ENCODE measurements at places on chromosomes 4 and X. TPM values are rescaled to one million over a fixed set of nuclear protein-coding genes. Genes with fewer than 3 reads are reported as not detected.

DNA sequence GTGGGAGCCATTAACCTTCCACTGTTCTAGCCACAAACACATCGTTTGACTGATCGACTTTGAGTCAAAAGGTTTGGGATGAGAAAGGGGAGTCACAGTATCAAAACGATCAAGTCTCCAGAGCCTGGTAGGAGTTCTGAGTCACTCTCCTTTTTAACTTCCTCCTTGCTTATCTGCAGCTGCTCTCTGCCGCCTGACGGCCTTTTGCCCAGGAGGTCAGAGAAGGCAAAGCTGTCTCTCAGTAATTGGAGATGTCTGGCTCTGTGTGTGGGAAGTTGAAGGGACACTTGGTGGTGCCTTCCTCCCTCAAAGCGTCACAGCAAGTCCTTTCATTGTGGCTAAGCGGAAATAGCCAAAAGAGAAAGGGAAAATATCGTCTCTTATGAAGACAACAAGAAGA is 63.1 kb downstream of the ANOS1 start:
- H3K4me3 ChIP-seq: no peak overlapping the region
- no peaks in the 10 kb centered on the region for H3K27me3 ChIP-seq
- DNase-seq: no peak
- H3K36me3 ChIP-seq: no peaks in the 10 kb centered on the region

Gene FHDC1
- 1.7 TPM for total RNA-seq

DNA sequence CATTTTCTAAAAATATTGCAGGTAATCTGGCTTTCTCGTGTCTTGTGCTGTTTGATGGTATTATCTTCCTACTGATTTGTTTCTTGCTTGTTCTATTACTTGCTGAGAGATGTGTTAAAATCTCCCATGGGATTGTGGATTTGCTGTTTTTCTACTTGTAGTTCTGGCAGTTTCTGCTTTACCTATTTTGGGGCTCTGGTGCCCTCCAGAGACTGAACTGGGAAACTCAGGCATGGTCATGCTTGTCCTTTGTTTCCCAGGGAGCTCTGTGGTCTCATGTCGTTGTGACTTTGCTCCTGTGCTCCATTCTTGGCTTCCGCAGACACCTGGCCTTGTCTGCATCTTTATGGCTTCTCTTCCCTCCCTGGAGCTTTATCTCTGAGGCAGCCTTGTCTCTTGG is 39.5 kb downstream of the NSD2 start:
- H3K36me3 ChIP-seq: peaks cover 2% of the 10 kb centered on the region
- H3K27me3 ChIP-seq: no peaks in the 10 kb centered on the region
- peaks cover 5% of the 10 kb centered on the region for H3K4me1 ChIP-seq

Gene CXXC4
- total RNA-seq: 10.6 TPM

Gene BANK1
- total RNA-seq: 2.0 TPM

GRCh38 chr4:123317211-123317610 is 79.4 kb upstream of the SPRY1 start:
- no peaks in the 10 kb centered on the region for H3K27me3 ChIP-seq
- H3K4me3 ChIP-seq: no peak overlapping the region
- H3K4me1 ChIP-seq: no peaks in the 10 kb centered on the region
- H3K27ac ChIP-seq: no peak overlapping the region

- no peaks in the 10 kb centered on the region for H3K27me3 ChIP-seq
- no peaks in the 10 kb centered on the region for H3K4me1 ChIP-seq
Observed at GRCh38 chrX:123013141-123013540, 170.9 kb upstream of the GRIA3 start.

DNA sequence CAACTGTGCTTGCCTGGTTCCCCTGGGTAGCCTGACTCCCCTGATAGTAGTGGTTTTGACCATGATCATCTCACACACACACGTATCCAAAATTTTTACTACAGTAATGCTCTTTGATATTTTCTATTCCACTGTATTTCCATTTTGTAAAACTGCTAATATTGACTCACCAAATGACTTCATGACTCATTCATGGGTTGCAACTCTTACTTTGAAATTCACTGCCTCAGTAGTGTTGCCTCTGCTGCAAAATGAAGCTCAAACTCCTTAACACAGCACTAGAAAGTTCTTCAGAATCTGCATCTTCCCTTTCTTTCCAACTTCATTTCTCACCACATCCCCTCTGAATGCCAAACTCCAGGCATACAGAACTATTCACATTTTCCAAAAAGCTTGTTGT is 20.3 kb downstream of the QRFPR start:
- H3K27me3 ChIP-seq: no peaks in the 10 kb centered on the region
- DNase-seq: no peak
- no peaks in the 10 kb centered on the region for H3K4me1 ChIP-seq

GRCh38 chr4:67539830-67540229 is 5.5 kb downstream of the CENPC start:
- H3K4me1 ChIP-seq: peaks cover 3% of the 10 kb centered on the region
- H3K27me3 ChIP-seq: no peaks in the 10 kb centered on the region
- H3K4me3 ChIP-seq: no peak overlapping the region
- no peak overlapping the region for H3K27ac ChIP-seq
- no peak for DNase-seq
- peaks cover 31% of the 10 kb centered on the region for H3K36me3 ChIP-seq

- H3K27ac ChIP-seq: peak overlapping the region; percentile 78
- no peaks in the 10 kb centered on the region for H3K4me1 ChIP-seq
- no peak overlapping the region for H3K4me3 ChIP-seq
- no peaks in the 10 kb centered on the region for H3K27me3 ChIP-seq
- no peaks in the 10 kb centered on the region for H3K36me3 ChIP-seq
Observed at GRCh38 chr4:32499171-32499570, 1779.0 kb downstream of the PCDH7 start.

GRCh38 chrX:123303429-123303828 is 119.4 kb downstream of the GRIA3 start:
- no peak overlapping the region for H3K4me3 ChIP-seq
- no peaks in the 10 kb centered on the region for H3K4me1 ChIP-seq
- no peaks in the 10 kb centered on the region for H3K27me3 ChIP-seq
- DNase-seq: no peak

DNA sequence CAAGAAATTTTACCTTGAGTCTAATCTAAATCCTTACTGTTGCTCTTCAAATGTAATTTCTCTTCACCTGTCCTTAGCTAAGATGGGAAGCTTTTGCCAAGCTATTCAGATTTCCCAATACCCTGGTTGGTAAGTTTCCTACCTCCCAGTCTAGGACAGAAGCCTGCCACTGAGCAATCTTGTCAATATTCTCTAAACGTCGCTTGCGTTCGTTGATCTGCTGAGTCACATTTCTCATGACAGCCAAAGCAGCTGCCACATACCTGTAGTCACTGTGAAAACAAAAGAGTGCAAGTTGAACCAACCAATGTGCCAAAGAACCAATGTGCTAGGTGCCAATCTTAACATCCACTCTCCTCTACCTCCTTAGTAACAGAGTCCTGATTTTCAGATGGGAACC is 111.1 kb downstream of the ARHGEF9 start:
- H3K36me3 ChIP-seq: no peaks in the 10 kb centered on the region
- H3K4me1 ChIP-seq: no peaks in the 10 kb centered on the region
- no peak for DNase-seq

Gene TRO
- total RNA-seq: 83.9 TPM

DNA sequence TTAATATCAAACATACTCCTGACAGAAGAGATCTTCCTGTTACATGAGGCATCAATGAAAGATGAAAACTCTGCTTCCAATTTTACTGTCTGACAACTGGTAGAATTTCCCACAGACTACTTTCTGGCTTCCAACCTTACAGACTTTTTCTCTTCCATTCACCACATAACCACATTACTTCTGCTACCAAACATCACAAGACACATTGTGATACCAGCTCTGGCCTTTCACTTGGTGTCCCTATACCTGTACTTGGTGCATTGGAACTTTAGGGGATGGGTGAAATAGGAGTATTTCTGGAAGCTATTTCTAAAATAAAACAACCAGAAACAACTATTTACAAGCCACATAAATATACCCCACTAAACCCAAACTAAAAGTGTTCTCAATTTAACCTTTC is 20.5 kb downstream of the AMTN start:
- H3K4me1 ChIP-seq: no peaks in the 10 kb centered on the region
- H3K27ac ChIP-seq: no peak overlapping the region
- H3K4me3 ChIP-seq: no peak overlapping the region
- no peaks in the 10 kb centered on the region for H3K27me3 ChIP-seq
- no peak for DNase-seq
- H3K36me3 ChIP-seq: no peaks in the 10 kb centered on the region

DNA sequence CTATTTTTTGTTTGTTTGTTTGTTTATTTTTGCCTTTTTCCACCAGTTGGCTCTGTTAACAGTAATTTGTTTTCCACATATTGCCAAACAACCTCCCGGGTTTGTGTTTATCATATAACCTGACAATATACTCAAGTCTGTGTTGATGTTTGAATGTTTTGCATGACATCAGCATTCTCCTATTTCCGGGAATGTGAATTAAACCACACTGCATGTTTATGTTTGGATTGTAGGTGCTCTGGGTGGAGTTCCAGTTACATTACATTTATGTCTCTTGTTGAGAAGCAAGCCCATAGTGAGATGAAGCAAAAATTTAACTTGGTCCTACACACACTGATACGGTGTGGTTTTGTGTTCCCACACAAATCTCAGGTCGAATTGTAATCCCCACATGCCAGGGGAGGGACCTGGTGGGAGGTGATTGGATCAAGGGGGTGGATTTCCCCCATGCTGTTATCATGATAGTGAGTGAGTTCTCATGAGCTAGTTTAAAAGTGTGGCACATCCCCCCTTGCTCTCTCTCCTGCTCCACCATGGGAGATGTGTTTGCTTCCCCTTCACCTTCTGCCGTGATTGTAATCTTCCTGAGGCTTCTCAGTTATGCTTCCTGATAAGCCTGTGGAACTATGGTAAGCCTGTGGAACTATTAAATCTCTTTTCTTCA is 54.4 kb upstream of the CLNK start:
- peak; percentile 37 for DNase-seq
- H3K4me1 ChIP-seq: peaks cover 22% of the 10 kb centered on the region
- H3K36me3 ChIP-seq: no peaks in the 10 kb centered on the region

DNA sequence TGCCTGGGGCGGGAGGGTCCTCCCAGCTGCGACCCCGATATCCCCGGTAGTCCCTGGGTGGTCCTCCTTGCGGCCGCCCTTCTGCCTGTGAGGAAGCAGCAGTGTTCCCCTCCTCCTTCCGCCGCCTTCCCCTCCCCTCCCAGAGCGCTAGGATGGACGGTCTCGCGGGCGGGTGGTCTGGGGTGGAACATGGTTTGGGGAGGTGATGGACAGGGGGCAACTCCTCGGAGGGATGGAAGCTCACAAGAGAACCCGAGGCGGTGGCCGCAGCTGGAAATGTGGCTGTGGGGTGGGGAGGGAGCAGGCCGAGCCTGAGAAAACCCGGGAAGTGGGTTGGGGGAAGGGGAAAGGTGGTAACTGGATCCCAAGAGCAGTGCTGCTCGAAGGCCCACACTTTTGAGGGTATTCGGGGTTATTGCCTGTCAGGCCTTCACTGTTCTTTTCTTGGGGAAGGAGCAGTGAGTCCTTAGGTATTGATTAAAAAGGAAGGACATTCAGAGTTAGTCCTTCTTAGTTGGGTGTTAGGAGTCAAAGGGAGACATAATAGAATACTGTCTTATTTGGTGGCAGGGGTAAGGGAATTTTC is 581 bp downstream of the UBE2K start:
- H3K4me1 ChIP-seq: peaks cover 6% of the 10 kb centered on the region
- no peaks in the 10 kb centered on the region for H3K27me3 ChIP-seq
- peak; percentile 17 for DNase-seq
- peak overlapping the region; percentile 96 for H3K4me3 ChIP-seq

Gene CLCN4
- 7.2 TPM for total RNA-seq

DNA sequence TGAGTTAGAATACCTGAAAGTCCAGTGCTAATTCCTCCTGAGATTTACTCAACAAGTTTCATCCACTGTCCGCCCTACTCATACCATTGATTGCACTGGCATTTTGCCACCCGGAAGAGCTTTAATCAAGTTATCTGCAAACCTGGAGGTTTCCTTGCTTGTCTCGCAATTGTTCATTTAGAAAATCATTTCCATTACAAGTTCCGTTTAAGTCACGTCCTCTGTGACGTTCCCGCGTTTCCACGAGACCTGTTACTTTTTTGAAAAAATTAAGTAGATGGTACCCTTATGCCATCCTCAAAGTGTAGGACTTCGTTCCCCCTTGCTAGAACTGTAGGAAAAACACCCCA is 761 bp upstream of the FRYL start:
- peak overlapping the region; percentile 77 for H3K27ac ChIP-seq
- H3K4me3 ChIP-seq: peak overlapping the region; percentile 81
- H3K4me1 ChIP-seq: peaks cover 14% of the 10 kb centered on the region
- peak; percentile 42 for DNase-seq
- no peaks in the 10 kb centered on the region for H3K36me3 ChIP-seq

GRCh38 chr4:128290526-128290925 is 2.9 kb upstream of the PGRMC2 start:
- no peak overlapping the region for H3K27ac ChIP-seq
- no peaks in the 10 kb centered on the region for H3K27me3 ChIP-seq
- no peak overlapping the region for H3K4me3 ChIP-seq
- H3K4me1 ChIP-seq: peaks cover 4% of the 10 kb centered on the region
- no peak for DNase-seq

Gene IL9R
- total RNA-seq: 0.14 TPM

DNA sequence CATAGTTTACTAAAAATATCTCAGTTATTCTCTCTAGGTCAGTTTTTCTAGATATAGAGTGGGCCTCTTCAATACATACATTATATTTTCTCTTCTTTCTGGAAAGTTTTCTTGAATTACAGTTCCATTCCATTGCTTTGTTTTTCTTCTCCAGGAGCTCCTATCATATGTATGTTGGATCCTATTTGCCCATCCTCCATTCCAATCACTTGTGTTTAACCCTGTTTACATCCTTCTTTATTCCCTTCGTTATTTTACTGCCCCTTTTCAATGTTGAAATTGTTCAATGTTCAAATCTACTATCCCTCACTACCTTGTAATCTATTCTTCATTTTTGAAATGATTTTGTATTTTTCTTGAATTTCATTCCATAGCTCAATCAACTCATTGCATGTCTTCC is 97.4 kb downstream of the IRF2 start:
- H3K36me3 ChIP-seq: no peaks in the 10 kb centered on the region
- DNase-seq: no peak
- H3K4me3 ChIP-seq: no peak overlapping the region
- no peak overlapping the region for H3K27ac ChIP-seq

GRCh38 chrX:39335513-39336235 is 534.4 kb downstream of the MID1IP1 start:
- no peaks in the 10 kb centered on the region for H3K27me3 ChIP-seq
- H3K4me1 ChIP-seq: no peaks in the 10 kb centered on the region
- no peak overlapping the region for H3K4me3 ChIP-seq
- no peak overlapping the region for H3K27ac ChIP-seq

Gene IL3RA
- not detected for total RNA-seq

Gene ANKRD37
- 6.1 TPM for total RNA-seq

Gene MAGEA2
- total RNA-seq: 6.1 TPM

DNA sequence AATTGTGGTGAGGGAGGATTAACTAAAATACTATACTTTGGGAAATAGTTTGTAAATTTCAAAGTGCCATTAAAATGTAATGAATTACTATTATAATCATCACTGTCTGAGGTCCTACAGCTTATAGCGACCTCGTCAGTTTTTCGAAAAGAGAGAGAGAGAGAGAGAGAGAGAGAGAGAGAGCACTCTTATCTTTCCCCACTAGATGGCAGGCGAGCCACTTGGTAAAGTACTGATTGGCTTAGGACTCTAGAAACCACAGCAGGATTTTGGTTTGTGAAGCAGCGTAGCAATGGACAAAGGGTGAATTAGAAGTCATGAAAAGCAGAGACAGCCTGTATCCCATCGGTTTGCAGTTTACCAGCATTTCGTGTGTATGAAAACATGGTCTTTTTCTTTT is 52.5 kb downstream of the LINC00632 start:
- no peaks in the 10 kb centered on the region for H3K27me3 ChIP-seq
- H3K4me1 ChIP-seq: no peaks in the 10 kb centered on the region
- peak; percentile 58 for DNase-seq
- H3K36me3 ChIP-seq: no peaks in the 10 kb centered on the region
- H3K27ac ChIP-seq: no peak overlapping the region
- H3K4me3 ChIP-seq: no peak overlapping the region

Gene ZBTB49
- 4.4 TPM for total RNA-seq
